Midbrain (tissue), 1 donor: ENCODE measurements at places on chromosomes 1 and 21.
A peak's percentile ranks its signal among the peaks of the same experiment; 100 is the strongest.

- no peak for DNase-seq
Measured at GRCh38 chr1:71572038-71572437, 491.2 kb upstream of the ZRANB2 start.

- DNase-seq: peak; percentile 16
Measured at GRCh38 chr1:33361532-33362235, 40.8 kb upstream of the A3GALT2 start.

DNA sequence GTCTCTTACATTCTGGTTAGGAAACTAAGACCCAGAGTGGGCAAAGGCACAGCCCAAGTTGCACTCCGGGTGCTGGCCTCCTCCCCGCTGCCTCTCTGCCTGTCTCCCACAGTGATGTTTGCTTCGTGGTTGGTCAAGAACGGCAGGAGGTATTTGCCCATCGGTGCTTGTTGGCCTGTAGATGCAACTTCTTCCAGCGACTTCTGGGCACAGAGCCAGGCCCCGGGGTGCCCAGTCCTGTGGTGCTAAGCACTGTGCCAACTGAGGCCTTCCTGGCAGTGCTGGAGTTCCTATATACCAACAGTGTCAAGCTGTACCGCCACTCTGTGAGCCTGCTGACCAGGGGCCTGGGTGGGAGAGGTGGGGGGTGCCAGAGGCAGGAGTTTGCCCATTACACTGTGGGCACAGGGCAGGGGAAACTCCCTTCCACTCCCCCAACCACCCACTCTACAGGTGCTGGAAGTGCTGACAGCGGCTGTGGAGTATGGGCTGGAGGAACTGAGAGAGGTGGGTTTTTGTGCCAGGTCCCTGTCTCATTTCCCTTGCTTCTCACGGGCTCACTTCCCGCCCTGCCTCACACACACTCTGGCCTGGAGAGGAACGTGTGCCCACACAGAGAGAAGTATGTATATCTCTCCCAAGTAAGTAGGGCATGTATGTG is 1.9 kb downstream of the BTBD19 start:
- peak; percentile 56 for DNase-seq

- DNase-seq: no peak
Measured at GRCh38 chr1:99227056-99227897, 37.0 kb upstream of the PLPPR4 start.

DNA sequence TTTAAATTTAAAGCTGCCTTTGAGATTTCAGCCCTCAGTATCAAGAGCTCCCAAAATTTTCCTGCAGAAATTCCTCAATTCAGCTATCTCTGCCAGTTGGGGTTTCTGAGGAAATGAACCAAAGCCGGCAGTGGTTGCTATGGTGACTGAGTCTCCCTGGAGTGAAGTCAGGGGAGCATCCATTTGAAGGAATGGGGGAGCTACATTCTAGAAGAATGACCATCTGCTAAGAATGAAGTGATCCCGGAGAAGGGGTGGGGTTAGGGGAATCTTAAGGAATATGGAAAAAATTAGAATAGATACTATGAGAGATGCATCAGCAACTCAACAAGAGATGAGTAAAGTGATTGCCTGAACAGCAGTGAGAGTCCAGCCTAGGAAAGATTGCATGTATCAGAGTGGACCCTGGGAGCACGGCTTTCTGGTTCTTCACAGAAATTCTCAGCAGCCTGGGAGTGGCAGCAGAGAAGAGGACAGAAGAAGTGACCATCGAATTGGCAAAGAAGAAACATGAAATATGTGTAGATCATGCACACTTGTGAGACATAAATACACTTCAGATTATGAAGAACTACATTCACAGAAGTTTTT is 94.7 kb downstream of the CHD1L start:
- no peak for DNase-seq

- DNase-seq: no peak
Measured at GRCh38 chr1:89444791-89445190, 79.8 kb upstream of the LRRC8B start.

DNA sequence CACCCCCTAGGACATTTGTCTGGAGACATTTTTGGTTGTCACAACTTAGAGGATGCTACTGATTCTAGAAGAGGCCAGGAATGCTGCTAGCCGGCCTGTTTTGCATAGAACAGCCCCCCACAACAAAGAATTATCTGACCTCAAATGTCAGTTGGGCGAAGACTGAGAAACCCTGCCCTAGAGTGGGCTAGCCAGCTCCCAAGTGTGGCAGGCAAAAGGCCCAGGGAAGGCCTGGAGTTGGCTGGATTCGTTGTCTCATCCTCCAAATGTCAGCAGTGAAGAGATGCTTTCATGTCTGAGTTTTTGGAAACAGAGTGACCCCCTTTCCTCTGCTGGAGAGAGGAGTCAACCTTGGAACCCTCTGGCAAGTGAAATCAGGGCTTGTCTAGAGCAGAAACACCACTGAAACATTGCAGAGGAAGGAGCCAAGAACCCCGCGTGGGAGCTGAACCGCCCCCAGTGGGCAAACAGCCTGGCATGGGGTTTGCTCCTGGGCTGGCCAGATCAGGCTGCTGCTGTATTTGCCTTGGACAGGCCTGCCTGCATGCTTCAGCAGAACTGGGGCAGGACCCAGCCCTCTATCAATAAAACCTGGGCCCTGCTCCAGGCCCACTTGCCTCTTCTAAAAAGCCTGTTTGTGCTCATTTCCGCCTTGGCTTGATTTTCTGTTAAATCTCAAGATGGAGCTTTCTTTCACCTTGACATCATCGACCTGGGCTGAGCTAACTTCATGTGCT is 32.9 kb downstream of the RASSF5 start:
- DNase-seq: peak; percentile 34

DNA sequence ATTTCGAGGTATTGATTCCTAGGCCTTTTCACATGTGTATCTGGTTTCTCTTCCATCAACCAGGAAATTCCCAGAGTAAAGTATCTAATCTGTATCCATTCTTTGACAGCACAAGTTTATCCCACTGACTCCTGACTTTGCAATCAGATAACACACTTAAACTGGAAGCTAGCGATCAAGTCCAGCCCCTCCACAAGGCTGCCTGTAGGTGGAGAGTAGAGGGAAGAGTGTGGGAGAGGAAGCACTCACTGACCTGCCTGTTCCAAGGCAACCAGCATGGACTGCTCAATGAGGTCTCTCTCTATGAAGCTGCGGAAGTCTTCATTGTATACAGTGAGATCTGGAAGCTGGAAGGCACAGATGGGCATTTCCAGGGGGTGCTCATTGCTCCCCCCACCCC is 30.4 kb upstream of the MTMR11 start:
- no peak for DNase-seq

GRCh38 chr1:24925963-24926362 is 4.1 kb downstream of the RUNX3 start:
- no peak for DNase-seq

DNA sequence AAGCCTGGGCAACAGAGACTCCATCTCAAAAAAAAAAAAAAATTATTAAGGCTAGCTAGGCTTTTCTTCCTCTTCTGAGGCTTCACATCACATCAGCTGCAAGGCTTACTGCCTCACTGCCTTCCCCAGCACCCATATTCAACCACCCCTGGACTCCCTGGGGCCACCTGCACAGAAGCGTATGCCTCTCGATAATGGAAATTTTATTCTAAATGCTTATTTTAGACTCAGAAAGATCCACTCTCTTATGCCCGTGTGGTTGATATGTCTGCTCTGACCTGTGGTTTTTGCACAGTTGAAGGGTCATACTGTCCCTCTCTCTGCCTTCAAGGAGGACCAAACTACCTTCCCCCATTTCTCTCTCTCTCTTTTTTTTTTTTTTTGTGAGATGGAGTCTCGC is 1.5 kb upstream of the FCRLA start:
- no peak for DNase-seq

DNA sequence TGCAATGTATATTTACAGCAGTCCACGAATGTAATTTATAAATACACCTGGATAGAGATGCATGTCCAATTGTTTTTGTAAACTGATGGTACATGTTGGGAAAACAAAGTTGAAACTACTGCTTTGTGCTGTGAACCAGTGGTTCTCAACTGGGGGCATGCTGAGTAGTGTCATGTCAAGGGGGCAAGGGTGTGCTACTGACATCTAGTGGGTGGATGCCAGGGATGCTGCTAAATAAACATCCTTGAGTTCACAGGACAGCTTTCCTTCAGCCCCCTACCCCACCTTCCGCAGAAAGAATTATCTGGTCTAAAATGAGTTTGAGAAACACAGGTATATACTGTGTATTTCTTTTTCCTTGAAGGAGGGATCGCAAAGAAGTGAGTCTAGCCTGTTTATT is 95.9 kb downstream of the RASAL2 start:
- DNase-seq: peak; percentile 19

- DNase-seq: no peak
Measured at GRCh38 chr1:232327899-232328298, 302.0 kb downstream of the SIPA1L2 start.

DNA sequence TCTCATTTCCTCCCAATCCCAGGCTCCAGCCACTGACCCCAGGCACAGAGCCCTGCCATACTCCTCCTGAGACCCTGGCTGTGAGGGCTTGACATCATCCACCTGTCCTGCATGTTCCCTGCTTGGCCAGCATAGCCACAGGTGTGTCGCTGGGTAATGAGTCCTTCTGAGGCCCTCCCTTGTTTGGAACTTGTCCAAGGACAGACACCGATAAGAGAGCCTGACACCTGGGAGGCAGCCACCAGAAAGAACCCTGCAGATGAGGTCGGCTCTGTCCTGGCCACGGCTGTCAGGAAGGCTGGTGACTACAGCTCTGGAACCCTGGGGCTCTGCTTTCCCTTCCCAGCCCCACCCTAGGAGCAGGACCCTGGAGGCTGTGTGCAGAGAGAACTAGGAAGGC is 34.6 kb downstream of the TMEM63A start:
- DNase-seq: no peak

DNA sequence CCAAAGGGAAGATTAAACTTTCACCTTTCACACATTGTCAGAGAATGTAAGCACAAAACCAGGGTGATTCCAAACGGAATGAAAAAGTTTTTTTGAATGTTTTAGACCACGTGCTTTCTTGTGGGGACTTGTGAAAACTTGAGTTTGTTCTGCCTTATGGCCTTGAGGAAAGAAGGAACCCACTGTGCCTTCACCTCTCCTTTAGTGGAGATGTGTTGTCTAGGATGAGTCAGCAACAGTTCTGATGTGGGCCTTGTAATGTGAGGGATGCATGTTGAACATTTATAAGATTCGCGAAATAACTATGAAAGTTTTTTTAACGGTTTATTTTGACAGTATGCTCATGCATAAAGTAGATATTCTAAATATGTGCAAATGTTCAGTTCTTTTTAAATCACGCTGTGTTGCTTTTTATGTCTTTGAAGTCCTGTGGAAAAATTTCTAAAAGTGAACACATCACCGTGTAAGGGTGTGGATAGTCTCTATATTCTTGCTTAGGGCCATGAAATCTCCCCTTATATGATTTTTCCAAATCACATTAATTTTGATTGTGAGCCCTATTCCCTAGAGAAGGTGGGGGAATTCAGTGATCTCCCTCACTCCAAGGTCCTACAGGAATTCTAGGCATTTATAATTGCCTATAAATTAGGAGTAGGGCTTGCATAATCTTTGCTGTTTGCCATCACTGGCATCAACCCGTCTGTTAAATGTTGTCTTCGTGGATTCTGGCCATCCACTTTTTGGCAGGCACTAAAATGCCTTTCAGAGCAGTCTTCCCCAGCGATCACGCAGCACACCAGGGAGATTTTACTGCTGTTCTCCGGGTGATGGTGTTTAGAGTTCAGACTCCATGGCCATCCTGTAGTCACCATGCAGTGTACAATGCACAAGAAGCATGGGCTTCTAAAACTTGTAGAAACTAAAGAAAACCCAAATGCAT is 47.4 kb downstream of the PLA2G4A start:
- DNase-seq: no peak

- DNase-seq: peak; percentile 46
Measured at GRCh38 chr1:22662318-22662717, 9.3 kb downstream of the C1QB start.

- no peak for DNase-seq
Measured at GRCh38 chr1:56710646-56711045, 65.5 kb downstream of the PRKAA2 start.

GRCh38 chr1:245932302-245932972 is 574.6 kb downstream of the SMYD3 start:
- no peak for DNase-seq

- no peak for DNase-seq
Measured at GRCh38 chr1:167118188-167118587, 24.3 kb downstream of the STYXL2 start.

DNA sequence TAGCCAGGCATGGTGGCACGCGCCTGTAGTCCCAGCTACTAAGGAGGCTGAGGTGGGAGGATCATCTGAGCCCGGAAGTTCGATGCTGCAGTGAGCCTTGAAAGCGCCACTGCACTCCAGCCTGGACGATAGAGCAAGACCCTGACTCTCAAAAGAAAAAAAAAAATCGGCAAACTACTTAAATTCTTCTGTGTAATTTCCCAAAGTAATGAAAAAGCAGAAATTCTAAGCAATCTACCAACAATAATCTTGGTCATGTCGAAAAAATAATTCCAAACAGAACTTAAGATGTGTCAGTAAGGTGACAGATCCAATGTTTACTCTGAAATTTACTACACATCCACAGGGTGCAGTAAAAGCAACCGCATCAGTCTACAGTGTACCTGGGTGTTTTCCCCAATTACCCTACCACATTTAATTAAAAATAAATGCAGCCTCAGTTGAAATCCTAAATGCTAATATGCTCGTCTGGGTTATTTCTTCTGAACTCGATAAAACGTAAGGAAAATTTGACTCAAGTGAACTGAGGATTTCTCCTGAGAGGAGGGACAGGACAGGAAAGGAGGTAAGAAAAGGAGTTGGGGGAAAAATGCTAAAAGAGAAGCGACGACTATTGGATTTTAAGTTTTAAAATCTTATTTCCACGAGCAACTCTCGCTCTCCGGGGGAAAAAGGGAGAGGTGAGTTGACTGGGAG is 801 bp downstream of the EPRS1 start:
- DNase-seq: no peak

- DNase-seq: no peak
Measured at GRCh38 chr1:29453502-29454240, 217.3 kb downstream of the PTPRU start.

GRCh38 chr1:162070094-162070748 is 730 bp downstream of the NOS1AP start:
- DNase-seq: no peak

- DNase-seq: no peak
Measured at GRCh38 chr1:213008564-213008963, 7.1 kb downstream of the ANGEL2 start.
